ENCODE measurements at places on chromosomes 6 and 20.

GRCh38 chr6:6588924-6589709 is 597 bp downstream of the LY86 start:
- peak; percentile 70 for DNase-seq

- no peak for DNase-seq
Measured at GRCh38 chr20:51029963-51030920, 7.3 kb upstream of the KCNG1 start.

DNA sequence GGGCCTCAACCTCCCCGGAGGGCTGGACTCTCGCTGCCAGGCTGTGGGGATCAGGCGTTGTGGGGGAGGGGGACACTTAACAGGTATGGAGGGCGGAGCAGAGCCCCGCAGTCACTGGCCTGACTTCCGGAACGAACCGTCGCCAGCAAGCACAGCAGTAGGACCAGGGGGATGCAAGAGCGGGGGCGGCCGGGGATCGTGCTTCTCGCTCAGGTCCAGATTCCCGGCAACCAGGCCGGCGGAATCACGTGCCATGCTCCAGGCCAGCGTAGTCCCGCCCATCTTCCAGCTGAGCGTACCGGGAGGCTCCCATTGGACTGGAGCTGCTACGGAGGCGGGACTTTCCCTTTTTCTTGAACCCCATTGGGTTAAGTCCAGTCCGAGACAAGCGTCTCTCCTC is 10.0 kb upstream of the POU5F1 start:
- no peak for DNase-seq

DNA sequence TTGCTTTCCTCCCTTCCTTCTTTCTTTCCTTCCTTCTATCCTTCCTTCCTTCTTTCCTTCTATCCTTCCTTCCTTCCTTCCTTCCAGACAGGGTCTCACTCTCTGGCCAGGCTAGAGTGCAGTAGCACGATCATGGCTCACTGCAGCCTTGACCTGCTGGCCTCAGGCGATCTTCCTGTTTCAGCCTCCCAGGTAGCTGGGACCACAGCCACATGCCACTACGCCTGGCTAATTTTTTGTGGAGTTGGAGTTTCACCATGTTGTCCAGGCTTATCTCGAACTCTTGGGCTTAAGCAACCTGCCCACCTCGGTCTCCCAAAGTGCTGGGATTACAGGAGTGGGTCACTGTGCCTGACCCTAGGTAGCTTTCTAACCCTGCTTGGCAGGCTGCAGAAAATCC is 12.2 kb upstream of the SEC63 start:
- no peak for DNase-seq

GRCh38 chr6:168456907-168457652 is 16.1 kb downstream of the SMOC2 start:
- DNase-seq, result no peak

DNA sequence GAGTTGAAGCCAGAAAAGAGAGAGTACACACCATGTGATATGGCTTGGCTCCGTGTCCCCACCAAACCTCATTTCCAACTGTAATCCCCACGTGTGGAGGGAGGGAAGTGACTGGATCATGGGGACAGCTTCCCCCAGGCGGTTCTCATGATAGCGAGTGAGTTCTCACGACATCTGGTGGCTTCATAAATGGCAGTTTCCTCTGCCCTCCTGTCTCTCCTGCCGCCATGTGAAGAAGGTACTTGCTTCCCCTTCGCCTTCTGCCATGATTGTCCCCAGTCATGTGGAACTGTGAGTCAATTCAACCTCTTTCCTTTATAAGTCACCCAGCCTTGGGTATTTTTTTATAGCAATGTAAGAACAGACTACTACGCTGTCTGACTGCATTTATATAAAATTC is 40.3 kb downstream of the TAF4 start:
- no peak for DNase-seq
